ENCODE measurements at places on chromosomes 5 and 9.

GRCh38 chr5:131810510-131811249, 13.9 kb upstream of the FNIP1 start:
- DNase-seq = no peak

DNA sequence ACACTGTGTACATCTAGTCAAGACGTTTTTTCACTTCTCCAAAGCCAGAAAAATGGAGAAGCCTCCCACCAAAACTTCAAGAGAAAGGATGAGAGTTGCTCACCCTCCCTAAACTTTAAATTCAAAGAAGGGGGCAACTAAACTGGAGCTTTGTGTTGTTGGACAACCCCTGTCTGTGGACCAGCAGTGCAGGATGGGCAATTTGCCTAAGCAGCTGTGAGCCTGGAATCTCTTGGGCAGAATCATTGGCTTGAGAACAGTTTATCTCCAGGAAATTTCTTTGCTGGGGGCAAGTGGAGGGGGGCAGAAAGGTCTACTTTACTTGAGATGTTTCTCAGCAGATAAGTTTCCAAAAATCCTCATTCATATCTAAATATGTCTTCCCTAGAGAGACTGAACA, 151.8 kb downstream of the MUSK start:
- no peak for DNase-seq

DNA sequence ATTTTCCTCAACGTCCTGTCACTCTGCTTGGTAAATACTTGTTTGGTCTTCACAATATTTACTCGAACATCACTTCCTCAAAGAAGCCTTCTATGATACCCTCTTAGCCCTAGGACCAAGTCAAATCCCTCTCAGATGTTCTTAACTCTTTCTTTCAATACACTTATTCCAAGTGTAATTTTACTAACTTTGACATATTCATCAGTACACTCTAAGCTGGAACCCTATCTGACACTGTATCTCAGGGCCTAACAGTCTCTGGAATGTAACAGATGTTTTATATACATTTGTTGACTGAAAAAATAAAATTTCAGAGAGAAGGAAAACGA, 19.6 kb downstream of the SIL1 start:
- no peak for DNase-seq

GRCh38 chr5:124234770-124235562, 511.5 kb downstream of the ZNF608 start:
- no peak for DNase-seq

DNA sequence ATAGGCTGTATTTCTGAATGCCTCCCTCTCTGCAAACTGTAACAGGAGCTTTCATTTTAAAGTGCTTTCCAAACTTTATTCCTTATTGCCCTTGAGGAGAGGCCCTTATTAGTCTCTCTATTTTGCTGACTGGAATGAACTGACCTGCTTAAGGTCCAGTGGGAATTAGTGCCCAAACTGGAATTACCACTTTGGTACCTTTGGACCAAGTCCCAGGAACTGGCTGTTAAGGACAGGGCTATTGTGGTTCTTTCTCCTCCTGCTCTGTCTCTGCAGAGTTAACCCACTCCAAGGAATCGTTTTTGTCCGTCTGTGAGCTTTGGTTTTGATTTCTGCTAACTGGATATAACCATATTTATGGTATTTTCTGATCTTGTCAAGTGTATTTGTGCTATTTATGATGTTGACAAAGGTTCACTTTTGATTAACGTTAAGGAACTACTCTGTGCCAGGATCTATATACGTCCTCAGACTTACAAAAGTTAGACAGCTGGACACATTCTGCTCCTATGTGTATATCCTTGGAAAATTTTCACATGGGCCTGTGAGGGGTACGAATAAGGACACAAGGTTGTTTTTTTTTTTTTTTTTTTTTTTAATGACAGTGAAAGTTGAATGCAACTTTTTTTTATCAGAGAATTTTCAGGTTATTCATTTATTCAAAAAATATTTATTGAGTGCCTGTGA, 189.1 kb upstream of the ANKRD55 start:
- DNase-seq = no peak

DNA sequence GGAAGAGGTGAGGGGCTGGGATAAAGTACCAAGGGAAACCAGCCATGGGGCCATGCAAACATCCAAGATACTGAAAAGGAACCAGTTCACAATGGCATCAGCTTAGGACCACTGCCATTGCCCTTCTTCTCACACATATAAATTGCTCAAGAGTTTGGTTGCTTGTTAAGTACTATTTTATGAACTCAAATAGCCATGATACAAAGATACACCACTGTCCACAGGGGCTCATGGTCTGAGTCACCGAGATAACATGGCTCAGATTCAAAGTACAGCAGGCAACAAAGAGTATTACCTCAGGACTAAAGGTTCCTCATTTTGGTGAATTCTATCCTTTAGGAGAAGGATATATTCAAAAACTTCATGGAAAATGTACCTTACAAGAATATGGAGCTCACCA, 55.6 kb downstream of the FANCC start:
- no peak for DNase-seq

- DNase-seq = no peak
Measured at GRCh38 chr9:127139775-127140174, 17.3 kb upstream of the ANGPTL2 start.

DNA sequence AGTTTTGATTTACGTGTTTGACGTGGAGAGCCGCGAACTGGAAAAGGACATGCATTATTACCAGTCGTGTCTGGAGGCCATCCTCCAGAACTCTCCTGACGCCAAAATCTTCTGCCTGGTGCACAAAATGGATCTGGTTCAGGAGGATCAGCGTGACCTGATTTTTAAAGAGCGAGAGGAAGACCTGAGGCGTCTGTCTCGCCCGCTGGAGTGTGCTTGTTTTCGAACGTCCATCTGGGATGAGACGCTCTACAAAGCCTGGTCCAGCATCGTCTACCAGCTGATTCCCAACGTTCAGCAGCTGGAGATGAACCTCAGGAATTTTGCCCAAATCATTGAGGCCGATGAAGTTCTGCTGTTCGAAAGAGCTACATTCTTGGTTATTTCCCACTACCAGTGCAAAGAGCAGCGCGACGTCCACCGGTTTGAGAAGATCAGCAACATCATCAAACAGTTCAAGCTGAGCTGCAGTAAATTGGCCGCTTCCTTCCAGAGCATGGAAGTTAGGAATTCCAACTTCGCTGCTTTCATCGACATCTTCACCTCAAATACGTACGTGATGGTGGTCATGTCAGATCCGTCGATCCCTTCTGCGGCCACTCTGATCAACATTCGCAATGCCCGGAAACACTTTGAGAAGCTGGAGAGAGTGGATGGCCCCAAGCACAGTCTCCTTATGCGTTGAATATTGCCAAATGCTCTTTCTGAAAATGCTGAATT, 850 bp downstream of the RRAGA start:
- DNase-seq = no peak

DNA sequence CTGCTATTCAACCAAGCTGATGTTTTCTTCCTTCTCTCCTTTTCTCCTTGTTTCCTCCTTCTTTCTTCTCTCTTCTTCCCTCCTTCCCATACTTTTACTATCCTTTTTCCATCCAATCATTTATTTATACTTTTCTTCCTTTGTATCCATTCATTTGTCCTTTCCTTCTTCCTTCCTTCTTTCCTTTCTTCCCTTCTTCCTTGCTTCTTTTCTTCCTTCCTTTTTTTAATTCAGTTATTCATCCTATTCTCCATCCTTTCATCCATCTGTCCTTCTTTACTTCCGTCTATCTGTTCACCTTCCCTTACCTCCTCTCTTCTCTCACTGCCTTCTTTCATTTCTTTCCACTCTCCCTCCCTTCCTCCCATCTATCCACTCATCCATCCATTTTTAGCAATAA, 24.0 kb upstream of the PPARGC1B start:
- DNase-seq = no peak

- no peak for DNase-seq
Measured at GRCh38 chr9:111108946-111109345, 70.7 kb upstream of the LPAR1 start.

DNA sequence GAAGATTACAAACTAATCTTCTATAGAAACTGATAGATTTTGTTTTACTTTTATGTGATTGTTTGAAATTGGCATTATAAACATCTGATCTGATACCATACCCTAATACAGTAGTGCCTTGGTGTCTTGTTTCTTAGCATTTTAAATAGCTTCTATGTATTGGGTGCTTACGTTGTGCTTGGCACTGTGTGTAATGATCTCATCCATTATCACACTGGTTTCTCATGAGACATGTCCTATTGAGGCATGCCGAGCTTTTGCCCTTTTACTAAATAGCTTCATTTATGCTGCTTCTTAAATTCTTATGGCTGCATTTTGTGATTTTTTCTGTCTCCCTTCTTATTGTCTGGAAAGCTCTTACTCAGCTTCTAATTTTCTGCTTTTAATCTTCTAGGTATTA, 48.2 kb upstream of the TLR4 start:
- no peak for DNase-seq

DNA sequence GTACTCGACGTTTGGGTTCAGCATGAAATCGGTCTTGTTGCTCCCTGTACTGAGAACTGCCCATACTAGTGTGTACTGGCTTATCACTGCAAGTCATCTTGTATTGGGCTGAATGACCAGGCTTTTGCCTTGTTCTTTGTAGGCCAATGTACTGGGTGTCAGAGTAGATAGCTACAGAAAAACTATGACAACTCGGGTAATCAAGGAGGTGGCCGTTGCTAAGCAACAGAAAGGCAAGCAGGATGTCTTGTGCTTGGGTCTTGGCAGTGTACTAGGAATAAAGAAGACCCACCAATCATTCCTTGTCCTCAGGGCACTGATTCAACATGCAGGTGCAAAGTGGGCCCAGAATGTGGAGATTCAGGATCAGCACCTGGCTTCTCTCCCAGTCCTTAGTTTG, 11.9 kb upstream of the SHISAL2B start:
- DNase-seq = no peak

DNA sequence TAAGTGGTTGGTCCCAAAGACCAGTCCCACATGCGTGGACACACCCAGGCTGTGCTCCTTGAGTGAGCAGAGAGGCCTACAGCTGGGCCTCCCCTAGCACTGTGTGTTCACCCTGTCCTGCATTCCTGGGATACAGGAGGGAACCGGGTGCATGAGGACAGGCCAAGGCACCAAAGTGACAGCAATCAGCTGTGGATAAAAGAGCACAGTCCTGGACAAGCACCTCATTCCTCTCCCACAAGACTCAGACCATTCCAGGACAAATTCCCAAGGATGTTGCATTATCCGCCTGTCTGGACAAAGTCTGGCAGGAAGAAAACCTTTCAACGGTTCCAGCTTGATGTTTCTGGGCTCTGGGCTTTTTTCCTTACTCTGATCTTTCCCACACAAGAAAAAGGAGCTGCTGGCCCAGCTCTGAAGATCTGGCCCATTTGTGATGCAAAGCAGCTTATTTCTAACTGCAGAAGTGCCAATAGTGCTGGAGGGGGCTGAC, 273.2 kb downstream of the ENC1 start:
- no peak for DNase-seq

GRCh38 chr9:117088786-117089185, 326.1 kb downstream of the ASTN2 start:
- no peak for DNase-seq

DNA sequence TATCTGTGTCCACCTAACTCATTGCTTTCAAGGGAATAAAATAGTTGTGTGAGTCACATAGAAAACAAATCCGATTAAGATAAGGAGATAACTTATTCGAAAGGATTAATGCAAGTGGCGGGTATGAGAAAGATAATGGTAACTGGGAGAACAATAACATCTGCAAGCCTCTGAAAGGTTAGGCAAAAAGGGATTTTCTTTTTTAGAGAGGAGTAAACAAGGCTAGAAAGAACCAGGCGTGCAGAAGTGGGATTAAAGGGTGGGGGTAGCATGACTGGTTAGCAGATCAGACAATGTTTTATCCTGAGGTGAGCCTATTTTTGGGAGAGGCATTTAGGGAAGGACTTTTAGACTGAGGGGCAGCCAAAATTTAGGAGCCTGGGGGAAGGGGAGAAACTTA, 34.7 kb upstream of the JMY start:
- no peak for DNase-seq

GRCh38 chr9:95090871-95091577, 226.5 kb downstream of the FANCC start:
- DNase-seq = no peak

- no peak for DNase-seq
Measured at GRCh38 chr5:136516637-136517036, 151.3 kb upstream of the TRPC7 start.

DNA sequence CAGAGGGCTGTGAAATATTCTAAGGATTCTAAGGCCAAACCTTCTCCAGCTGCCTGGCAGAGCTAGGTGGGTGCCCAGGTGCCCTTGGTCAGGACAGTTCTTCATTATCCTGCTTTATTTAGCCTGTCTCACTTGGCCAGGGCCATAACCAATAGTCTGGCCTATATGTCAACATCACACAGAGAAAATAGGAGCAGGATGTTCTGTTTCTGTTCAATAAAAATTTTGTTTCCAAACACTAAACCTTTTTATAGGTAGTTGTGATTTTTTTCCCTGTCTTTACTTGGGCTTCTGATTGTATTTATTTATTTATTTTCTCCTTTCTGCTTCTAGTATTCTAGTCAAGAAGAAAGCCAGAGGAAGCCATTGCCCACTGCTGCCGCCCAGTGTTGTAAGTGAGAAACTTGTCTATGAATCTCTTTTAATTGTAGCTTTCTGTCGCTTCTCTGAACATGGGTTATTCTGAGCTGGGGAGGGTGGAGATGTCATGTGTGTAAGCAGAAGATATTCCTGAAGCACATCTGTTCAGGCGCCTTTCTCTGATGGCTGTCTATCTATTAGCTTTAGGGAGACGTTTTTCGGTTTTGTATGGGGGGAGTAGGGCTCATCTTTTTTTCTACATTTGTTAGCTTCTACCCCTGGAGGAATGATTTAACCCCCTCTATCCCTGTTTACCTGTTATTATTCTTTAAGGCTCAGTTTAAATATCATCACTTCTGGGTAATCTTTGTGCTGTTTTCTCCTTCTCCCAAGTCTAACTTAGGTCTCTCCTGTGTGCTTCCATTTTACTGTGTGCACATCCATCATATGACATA, 97.1 kb downstream of the UNC13B start:
- DNase-seq = no peak

GRCh38 chr9:133532937-133533668, 1.4 kb upstream of the ADAMTSL2 start:
- DNase-seq = no peak

- DNase-seq = no peak
Measured at GRCh38 chr5:168992016-168992415, 308.9 kb downstream of the SLIT3 start.

- DNase-seq = no peak
Measured at GRCh38 chr5:172648013-172648381, 6.9 kb downstream of the NEURL1B start.

DNA sequence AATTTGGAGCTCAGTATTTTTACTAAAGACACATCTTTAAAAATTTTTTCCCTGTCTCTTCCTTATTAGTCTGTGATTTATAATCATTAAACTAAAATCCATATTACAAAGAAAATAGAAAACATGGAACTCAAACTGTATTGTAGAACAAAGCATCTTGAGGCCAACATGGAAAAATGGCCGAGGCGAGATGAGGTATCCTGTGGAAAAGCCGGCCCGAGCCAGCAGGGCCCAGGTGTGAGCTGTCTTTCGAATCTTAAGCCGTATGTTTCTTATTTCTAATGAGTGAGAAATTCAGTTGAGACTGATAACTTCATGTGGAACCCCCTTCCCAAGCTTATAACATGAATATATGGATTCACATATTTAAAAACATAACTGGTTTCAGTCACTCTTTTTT, 170.4 kb upstream of the OTULINL start:
- DNase-seq = no peak

Data from stimulated activated CD8-positive, alpha-beta memory T cell treated with anti-CD3 and anti-CD28 coated beads, Interleukin-4, amount 100 ng/mL, for 1 hour (primary cell).